ENCODE measurements at places on chromosomes 7 and 10.

DNA sequence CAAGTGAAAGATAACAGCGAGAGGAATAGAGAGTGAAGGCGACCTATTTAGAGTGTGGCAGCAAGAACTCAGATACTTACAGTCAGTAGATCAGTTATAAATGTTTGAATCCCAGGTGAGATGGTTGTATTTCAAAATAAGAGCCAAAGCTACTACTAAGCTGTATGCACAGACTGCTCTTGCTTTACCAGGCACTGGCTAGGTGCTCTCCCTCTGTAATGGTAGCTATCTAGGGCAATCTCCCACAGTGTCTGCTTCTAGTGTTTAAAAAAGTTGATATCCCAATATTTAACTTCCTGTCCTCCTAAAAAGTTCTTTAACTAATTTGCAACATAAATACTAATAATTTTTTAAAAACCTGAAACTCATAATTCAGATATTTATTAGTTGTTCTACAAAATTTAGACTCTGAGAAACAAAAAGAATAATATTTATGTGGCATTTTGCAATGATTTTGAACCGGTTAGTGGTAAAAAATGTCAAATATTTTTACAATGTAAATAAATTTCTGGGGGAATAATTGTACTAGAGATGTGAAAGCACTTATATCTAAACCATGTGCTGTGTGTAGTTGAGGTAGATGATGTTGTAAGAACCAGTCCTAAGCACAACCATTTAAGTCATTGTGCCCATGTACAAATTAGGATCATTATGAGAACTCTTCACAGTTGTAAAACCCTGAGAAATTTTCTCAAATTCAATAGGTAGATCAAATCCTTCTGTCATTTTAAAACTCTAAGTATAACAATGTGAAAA lies 349.3 kb upstream of the SEMA3D start:
- DNase-seq = no peak

DNA sequence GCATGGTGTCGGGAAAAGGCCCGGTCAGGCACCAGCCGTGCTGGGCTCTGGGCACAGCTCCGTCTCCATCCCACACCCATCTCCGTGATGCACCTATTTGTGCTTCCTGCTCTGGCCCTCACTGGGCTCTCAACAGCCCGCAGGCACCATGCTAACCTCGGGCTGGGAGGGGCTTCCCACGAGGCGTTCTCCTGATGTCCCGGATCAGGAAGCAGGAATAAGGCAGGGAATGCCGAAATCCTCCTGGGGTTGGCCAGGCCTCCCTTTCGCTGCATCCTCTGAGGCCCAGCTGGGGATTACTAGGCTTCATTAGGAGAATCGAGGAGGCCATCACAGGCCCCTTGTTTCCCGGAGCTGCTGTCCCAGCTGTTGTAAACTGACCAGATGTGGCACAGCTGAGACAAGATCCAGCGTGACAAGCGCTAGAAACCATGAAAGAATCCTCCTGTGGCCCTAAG lies 72.0 kb downstream of the FAM53B start:
- DNase-seq = no peak

GRCh38 chr7:26090927-26091519 lies 61.0 kb upstream of the NFE2L3 start:
- no peak for DNase-seq

- no peak for DNase-seq
Measured at GRCh38 chr7:40717242-40717641, 582.4 kb downstream of the SUGCT start.

GRCh38 chr7:12674861-12675260 lies 12.6 kb upstream of the ARL4A start:
- DNase-seq = no peak

DNA sequence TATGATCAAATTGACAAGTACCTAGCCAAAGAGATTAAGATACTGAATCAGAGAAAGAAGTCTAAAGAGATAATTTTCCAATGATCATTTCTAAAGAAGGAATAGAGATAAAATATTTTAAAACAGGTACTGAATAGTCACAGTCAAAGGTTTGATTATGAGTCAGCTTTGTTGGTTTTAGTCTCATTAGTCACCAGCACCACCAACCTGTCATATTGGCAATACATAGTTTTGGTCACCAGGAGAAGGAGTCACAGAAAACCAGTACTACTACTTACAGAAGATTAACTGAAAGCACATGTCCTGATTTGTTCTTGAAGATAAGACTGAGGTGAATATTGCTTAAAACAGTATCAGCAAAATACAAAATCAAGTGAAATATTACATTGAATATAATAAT lies 34.6 kb downstream of the ZEB1 start:
- DNase-seq = no peak

DNA sequence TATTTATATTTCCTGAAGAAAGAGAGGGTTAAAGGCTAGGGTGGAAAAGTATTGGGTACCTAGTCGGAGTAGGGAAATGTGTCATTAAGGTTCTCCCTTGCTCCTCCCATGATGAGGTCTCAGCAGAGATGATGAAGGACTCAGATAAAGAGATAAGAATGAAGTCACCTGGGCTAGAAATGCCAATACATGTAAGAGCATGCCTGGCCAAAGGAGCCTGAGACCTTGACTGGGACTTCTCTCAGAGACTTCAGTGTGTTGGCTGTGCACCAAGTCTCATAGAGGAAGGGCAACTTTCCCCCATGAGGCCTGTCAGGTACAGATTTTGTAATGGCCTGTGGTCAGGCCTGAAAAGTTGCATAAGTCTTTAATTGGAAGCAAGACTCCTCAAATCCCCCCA lies 361.0 kb upstream of the CDC14C start:
- DNase-seq = no peak

DNA sequence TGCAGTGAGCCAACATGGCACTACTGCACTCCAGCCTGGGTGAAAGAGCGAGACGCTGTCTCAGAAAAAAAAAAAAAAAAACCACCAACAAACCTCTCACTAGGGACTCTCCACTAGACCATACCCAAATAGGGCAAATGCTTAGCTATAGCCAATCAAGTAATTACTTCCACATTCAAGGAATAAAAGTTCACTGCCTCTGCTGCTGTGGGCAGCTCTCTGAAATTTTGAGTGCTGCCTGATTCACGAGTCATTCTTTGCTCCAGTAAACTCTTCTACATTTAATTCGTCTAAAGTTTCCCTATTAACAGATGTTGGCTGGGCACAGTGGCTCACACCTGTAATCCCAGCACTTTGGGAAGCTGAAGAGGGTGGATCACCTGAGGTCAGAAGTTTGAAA lies 4.7 kb upstream of the NRBF2 start:
- no peak for DNase-seq

GRCh38 chr10:37680716-37681616 lies 176.4 kb downstream of the ZNF248 start:
- no peak for DNase-seq

- DNase-seq = no peak
Measured at GRCh38 chr10:43307306-43307705, 40.4 kb upstream of the RASGEF1A start.

DNA sequence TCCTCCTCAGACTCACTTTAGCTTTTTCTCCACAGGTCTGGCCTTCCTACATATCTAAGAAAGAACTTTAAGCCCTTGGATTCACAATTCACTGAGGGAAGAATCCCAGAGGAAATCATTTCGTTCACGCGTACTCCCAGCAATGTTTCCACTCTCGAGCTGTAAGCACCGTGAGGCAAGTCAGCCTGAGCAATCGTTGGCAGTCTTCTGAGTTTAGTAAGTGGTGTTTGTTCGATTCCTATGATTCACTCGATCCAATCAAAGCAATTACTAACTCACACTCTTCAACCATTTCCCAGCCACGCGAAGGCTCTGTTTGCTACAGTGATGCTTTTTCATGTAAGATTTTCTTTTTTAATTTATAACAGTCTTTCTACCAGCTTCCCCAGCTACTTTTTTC lies 10.2 kb upstream of the PRLHR start:
- no peak for DNase-seq

DNA sequence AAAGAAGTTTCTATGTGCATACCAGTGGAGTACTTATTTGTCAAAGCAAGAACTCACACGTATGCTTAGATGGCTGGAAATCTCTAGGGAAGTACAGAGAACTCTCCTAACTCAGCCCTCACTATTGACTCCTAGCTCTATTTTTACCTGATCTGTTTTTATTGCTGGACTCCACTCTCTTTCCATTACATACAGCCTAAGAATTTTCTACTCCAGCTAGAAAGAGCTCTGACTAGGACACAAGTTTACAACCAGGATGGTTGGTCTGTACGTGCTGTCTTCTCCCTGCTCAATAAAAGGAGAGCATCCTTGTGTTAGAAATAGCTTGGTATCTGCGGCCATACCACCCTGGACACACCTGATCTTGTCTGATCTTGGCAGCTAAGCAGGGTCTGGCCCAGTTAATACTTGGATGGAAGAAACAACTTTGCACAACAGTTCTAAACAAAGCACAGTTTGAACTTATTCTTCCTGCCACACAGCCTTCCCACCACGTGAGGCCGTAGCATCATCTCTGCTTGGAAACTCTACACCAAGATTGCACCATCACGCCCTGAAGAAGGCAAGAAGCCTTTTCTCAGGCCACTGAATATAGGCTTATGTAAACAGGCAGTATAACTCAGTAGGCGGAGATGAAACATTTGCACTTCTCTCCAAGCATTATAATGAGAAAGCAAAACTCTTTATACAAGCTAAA lies 50.7 kb downstream of the KCNMA1 start:
- DNase-seq = no peak

DNA sequence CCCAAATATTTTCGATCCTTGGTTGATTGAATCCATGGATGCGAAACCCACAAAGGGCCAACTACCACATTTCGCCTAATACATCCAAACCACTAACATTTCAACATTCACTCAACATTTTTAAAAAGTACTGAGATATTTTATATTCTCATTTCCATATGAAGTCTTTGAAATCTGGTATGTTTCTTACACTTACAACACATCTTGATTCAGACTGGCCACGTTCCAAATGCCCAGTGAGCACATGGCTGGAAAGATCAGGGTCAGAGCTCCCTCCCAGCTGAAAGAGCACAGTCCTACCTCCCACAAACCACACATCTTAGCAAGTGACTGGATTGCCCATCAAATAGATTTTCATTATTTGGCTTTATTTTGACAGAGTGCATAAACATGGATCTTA lies 18.9 kb downstream of the NCAPG2 start:
- no peak for DNase-seq

- DNase-seq = no peak
Measured at GRCh38 chr10:30387646-30388243, 38.7 kb upstream of the MTPAP start.

DNA sequence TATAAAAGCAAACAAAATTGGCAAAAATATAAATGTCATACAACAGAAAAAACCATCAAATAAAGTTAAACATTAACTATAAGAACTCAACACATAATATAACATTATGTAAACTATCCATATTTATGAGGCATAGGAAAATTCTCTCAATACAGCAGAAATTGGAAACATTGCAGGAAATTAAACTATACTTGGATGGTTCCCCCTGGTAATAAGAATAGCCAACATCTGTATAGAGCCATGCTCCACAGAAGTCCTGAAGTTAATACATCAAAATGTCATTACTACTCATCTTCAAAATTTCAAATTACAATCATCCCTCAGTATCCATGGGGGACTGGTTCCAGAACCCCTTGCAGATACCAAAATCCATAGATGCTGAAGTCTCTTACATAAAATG lies 350.5 kb downstream of the PARD3 start:
- DNase-seq = no peak

GRCh38 chr10:123848564-123849457 lies 42.8 kb downstream of the CPXM2 start:
- DNase-seq = no peak

- DNase-seq = no peak
Measured at GRCh38 chr10:62842983-62843382, 26.8 kb upstream of the EGR2 start.
